ENCODE measurements at places on chromosomes 11 and 22.

DNA sequence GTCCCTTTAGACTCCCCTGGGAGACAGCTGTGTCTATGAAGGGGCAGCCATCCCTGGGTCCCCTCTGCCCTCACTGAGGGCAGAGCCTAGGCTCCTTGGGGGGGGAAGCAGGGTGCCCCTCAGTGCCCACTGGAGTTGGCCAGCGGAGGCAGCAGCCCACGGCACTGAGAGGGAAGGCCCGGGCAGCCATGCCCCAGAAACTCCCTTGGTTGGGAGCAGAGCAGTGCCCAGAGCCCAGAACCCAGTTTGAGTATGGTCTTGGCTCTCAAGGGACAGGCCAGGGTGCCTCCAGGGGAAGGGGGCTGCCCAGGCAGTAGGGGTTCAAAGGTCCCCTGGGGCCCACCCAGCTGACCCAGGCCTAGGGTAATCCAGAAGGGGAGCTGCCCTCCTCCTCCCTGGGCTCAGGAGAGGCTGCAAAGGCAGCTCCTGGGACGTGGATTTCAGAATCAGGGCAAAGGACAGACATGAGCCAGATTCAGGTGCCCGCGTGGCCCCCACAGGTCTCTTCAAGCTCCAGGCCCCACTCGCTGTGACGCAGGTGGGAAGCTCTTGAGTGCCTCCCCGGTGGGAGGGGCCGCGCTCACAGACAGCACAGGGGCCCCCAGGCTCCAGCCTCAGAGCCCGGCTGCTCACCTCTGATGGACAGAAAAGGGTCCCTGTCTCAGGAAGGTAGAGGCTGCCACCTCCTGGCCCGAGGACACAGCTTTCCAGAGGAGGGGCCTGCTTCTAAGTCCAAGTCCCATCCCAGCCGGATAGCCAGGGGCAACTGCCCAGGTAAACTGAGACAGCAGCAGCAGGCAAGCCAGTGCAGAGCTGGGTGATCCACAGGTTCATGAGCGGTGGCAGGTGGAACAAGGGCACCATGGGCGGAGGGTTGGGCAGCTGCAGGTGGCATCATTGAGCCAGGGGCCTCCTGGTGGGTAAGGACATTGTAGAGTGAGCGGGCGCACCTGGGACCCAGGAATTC lies 2.6 kb downstream of the C11orf21 start:
- peak; percentile 17 for DNase-seq

DNA sequence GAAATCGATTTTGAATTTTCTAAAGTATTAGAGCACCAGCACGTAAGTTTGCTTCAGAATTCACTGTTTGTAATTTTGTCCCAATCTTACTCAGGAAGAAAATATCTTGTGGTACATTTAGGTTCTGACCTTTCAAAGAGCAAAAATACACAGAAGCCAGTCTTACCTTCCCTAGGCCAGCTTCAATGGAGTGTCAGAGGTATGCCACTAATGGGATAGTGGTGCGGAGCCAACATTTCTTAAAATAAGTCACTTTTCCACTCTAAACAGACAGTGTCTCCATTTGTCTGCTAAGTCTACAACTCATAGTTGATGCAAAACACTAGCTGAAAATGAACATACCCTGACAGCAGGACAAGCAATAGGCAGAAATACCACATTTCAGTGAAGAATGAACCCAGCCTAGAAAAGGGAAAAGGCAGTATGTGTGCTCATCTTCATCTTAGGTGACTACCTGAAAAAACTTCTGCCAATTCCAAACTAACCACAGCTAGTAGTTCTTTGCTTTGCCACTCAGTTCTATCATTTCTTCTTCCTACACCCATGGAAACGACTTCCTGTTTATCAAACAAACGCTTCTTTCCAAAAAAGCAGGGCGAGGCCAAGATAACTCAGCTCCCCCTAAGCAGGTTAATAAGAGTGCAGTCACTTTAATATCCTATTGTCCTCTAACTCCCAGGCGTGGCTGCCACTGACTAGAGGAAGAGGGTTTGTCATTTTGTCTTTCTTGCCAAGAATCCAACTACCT lies 94.0 kb upstream of the APOA1 start:
- peak; percentile 60 for DNase-seq

- DNase-seq: no peak
These were observed 1358.7 kb downstream of the LRRC4C start for GRCh38 chr11:40100781-40101180.

GRCh38 chr11:111320728-111321568 lies 22.6 kb downstream of the POU2AF3 start:
- no peak for DNase-seq

DNA sequence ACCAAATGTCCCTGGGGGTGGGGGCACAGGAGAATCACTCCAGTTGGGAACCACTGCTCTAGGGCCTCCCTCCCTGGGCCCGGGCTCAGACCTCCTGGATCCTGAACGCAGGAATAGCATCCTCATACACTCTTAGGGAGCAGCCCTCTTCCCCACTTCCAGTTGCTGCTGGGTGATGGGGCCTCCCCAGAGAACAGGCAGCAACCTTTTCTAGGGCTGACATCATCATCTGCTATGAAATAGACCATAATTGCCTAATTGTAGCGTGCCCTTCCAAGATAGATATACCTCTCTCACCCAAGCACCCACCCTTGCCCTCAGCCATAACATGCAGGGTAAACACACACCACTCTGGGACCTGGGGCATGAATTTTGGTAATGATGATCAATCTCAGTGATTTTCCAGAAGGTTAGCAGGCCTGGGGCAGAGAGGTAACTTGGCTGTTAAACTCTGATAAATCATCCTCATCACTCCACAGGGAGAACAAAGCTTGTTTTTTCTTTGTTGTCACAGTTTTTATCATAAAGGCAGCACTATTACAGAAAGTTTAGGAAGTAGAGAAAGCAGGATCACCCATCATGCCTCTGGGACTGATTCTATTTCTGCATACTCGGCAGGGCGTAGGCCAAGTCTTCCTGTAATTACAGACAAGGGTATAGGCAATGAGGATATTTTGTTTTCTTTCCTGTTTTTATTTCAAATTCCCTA lies 88.3 kb upstream of the PRDM11 start:
- no peak for DNase-seq

Data from dermis blood vessel endothelial cell (primary cell).